ENCODE measurements at places on chromosomes 12 and 14. TPM values are rescaled to one million over a fixed set of nuclear protein-coding genes. Genes with fewer than 3 reads are reported as not detected.

SPTSSA gene
- 8.7 TPM for total RNA-seq

PTCSC3 gene
- not detected for total RNA-seq

ANO4 gene
- not detected for total RNA-seq

LRP1-AS gene
- total RNA-seq: not detected

INHBE gene
- 1.5 TPM for total RNA-seq

ATF1 gene
- 67.3 TPM for total RNA-seq

SLC10A1 gene
- total RNA-seq: not detected

LHX5 gene
- total RNA-seq: not detected

NRIP2 gene
- not detected for total RNA-seq

OAS2 gene
- total RNA-seq: 278 TPM

ZC3H10 gene
- total RNA-seq: 6.4 TPM

NGB gene
- total RNA-seq: not detected

MGAT4C gene
- total RNA-seq: not detected

DBX2 gene
- not detected for total RNA-seq

AQP5 gene
- total RNA-seq: not detected

SLC6A15 gene
- total RNA-seq: 0.43 TPM

CCDC175 gene
- not detected for total RNA-seq

SIRT4 gene
- 2.2 TPM for total RNA-seq

SIX1 gene
- total RNA-seq: not detected

GOLT1B gene
- 31.2 TPM for total RNA-seq

ACOT2 gene
- 2.8 TPM for total RNA-seq

DEGS2 gene
- total RNA-seq: 2.8 TPM

SSTR1 gene
- total RNA-seq: not detected

UNC119B gene
- 20.1 TPM for total RNA-seq

MED13L gene
- 41.9 TPM for total RNA-seq

IL31 gene
- 2.1 TPM for total RNA-seq

KRT75 gene
- not detected for total RNA-seq

PRB3 gene
- total RNA-seq: not detected

ARHGEF25 gene
- 2.6 TPM for total RNA-seq

GLIPR1L2 gene
- total RNA-seq: 0.50 TPM

All from activated CD4-positive, alpha-beta T cell treated with anti-CD3 and anti-CD28 coated beads for 36 hours (primary cell).